Stimulated activated CD8-positive, alpha-beta memory T cell treated with anti-CD3 and anti-CD28 coated beads, Interleukin-7, amount 100 ng/mL, for 1 hour (primary cell): ENCODE measurements at places on chromosomes 16 and 17.
A peak's percentile ranks its signal among the peaks of the same experiment; 100 is the strongest.

DNA sequence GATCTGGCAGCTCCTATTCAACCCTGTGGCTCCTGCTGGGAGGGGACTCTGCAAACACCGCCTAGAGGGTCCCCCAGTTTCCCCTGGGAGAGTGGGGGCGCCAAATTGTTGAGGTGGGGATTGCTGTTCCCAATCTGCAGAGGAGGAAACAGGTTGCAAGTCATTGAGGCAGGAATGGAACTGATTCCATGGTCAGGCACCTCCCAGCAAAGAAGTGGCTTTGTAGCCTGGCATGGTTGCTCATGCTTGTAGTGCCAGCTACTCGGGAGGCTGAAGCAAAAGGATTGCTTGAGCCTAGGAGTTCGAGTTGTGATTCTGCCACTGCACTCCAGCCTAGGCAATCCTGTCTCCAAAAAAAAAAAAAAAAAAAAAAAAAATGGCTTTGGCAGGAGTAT, 198 bp upstream of the PYDC1 start:
- DNase-seq, result no peak

- peak; percentile 14 for DNase-seq
These were observed 424 bp downstream of the MON1B start for GRCh38 chr16:77191259-77191969.

- DNase-seq, result no peak
These were observed 10.7 kb downstream of the DCTN5 start for GRCh38 chr16:23651943-23652468.

- DNase-seq, result no peak
These were observed 124.7 kb downstream of the FOXL1 start for GRCh38 chr16:86702824-86703588.

DNA sequence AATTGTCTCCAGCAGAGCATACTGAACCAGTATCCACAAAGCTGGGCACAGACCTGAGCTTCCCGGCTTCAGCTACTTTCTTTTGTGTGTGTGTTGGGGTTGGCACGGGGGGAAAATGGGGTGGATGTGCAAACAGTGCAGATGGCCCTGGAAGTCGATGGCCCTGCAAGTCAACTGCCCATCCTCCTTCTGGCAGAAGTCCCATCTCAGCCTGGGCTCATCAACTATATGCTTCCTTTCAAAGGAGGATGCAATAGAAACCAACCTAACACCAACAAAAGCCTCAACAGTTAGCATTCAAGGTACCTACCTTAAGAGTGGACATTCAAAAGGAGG, 55.7 kb downstream of the SOX9 start:
- no peak for DNase-seq

DNA sequence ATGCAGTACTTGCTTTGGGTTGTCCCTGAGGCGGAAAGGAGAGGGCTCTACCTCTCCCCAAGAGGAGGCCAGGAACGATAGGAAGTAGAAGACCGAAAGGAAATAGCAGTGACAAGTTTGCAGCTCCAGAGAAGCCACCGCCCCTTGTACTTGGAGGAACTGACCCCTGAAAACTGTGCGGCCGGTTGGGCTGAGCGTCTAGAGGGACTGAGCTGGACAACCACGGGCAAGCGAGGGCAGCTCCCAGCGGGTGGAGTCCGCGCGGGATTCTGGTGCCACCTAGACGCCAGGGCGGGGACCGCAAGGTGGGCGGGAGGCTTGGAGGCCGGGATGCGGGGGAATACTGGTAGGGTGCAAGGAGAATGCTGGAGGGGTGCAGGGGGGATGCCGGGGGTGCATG, 1.3 kb upstream of the SLC6A4 start:
- no peak for DNase-seq

- DNase-seq, result no peak
These were observed 9.9 kb upstream of the CCL5 start for GRCh38 chr17:35889818-35890773.

DNA sequence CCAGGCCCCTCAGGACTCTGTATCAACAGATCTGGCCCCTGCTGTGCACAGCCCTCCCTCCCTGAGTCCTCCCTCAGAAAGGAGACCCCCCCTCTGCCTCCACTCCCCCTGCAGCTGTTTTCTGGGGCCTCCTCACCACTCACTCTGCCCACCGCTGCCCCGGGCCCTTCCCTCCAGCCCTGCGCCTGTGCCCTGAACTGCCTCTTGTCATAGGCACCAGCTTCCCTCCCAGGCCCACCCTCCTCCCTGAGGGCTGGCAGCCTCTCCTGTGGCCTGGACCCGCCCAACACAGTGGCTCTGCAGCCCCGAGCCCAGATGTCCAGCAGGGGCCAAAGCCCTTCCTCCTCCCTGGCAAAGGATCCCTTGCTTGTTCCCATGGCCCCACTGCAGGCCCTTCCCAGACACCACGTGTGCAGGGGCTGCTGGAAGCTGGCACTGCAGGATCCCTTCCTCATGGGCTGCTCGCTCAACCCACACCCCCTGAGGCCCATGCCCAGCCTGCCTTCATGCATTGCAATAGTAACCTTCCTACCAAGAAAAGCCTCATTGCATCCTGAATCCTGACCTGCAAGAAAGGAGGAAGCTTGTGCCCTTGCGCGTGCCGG, 25.8 kb downstream of the GNPTG start:
- DNase-seq, result no peak

DNA sequence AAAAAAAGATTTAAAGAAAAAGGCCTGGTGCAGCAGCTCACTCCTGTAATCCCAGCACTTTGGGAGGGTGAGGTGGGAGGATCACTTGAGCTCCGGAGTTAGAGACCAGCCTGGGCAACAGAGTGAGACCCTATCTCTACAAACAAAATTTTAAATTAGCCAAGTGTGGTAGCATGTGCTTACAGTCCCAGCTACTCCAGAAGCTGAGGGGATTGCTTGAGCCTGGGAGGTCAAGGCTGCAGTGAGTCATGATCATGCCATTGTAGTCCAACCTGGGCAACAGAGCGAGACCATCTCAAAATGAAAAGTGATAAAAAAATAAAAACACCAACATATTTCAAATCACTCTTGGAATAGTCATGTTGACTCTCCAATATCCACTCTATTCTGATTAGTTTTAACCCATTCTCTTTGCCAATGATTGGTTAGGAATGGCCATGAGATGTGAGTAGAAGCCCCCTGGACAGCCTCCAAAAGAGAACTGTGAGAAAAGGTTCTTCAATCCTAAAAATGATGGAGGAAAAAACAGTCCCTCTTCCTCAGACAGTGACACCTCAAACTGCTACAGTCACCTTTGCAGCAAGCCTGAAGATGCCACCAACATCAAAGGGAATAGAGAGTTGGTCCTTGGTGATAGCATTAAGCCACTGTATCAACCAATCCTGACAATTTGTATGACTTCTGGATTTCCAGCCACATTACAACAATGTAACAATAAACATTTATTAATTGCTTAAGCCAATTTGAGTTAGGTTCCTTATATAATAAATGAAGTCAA, 2.9 kb upstream of the KANSL1 start:
- DNase-seq, result no peak

DNA sequence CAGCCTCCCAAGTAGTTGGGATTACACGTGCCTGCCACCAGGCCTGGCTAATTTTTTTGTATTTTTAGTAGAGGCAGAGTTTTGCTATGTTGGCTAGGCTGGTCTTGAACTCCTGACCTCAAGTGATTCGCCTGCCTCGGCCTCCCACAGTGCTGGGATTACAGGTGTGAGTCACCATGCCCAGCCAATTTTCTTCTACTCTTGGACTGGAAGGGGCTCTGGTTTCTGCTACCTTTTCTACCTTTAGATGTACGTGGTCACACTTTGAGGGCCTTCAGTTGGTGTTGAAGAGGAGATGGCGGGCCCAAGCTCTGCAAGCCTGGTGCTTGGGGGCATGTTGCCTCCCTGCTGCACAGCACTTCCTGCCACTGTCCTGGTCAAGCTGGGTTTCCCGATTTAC, 173.6 kb downstream of the PRKCA start:
- no peak for DNase-seq

GRCh38 chr17:8451933-8452614, 16.4 kb downstream of the NDEL1 start:
- no peak for DNase-seq

- DNase-seq, result no peak
These were observed 1.1 kb downstream of the PLLP start for GRCh38 chr16:57283214-57283958.
